ENCODE measurements at places on chromosomes 1 and 21.

DNA sequence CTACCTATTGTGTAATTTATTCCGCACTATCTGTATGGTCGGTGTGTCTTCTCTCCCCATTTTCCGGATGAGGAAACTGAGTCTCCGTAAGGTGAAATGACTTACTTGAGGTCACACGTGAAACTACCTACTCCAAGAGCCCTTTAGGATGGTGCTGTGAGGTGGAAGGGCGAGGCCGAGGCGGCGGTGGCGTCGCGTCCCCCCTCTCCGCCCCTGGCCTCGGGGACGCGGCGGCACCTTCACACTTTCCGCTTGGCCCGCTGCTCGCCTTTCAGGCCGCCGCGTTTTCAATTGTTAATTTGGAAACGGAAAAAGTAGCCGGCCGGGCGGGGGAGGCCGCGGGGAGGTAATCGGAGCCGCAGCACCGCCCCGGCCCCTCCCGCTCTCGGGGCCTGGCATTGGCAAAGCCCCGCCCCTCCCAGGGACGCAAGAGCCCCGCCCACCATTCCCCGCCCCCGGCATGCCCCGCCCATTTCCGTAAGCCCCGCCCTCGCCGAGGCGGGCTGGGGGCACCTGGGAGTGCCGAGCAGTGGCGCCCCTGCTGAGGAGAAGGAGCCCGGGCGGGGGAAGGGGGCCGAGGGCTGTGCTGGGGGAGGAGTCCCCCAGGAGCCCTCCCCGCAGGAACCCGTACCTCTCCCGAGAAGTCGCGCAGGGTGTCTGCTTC is 18.6 kb downstream of the KCNQ4 start:
- H3K27me3 ChIP-seq, result peaks cover 6% of the 10 kb centered on the region
- H3K4me3 ChIP-seq, result peak overlapping the region; percentile 63
- H3K27ac ChIP-seq, result no peak overlapping the region
- H3K36me3 ChIP-seq, result no peaks in the 10 kb centered on the region
- peak; percentile 57 for DNase-seq

- no peak overlapping the region for H3K4me3 ChIP-seq
- H3K36me3 ChIP-seq, result no peaks in the 10 kb centered on the region
- no peaks in the 10 kb centered on the region for H3K27me3 ChIP-seq
These were observed 56.9 kb downstream of the KRTAP19-8 start for GRCh38 chr21:30981403-30981802.

DNA sequence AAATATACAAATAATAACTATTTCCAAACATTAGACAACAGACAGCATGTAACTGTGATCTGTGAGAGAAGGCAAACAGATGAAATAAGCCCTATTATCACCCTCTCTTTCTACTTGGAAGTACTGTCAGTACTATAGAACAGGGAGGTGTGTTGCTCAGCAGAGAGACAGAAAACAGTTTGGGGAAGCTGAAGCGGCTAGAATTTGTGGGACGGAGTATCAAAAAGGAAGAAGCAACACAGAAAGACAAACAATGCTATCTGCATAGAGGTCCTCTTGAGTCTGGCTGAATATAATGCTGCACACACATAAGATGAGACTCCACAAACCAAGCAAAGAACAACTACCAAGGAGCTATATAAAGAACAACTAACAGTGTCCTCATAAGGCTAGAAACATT is 59.4 kb downstream of the ZZZ3 start:
- no peak overlapping the region for H3K27ac ChIP-seq
- peaks cover 11% of the 10 kb centered on the region for H3K36me3 ChIP-seq
- H3K4me1 ChIP-seq, result no peaks in the 10 kb centered on the region
- DNase-seq, result no peak
- no peak overlapping the region for H3K4me3 ChIP-seq

GRCh38 chr1:80994934-80995333 is 805.8 kb upstream of the ADGRL2 start:
- no peaks in the 10 kb centered on the region for H3K27me3 ChIP-seq
- H3K27ac ChIP-seq, result no peak overlapping the region
- DNase-seq, result no peak
- H3K4me1 ChIP-seq, result no peaks in the 10 kb centered on the region
- H3K36me3 ChIP-seq, result no peaks in the 10 kb centered on the region
- no peak overlapping the region for H3K4me3 ChIP-seq

DNA sequence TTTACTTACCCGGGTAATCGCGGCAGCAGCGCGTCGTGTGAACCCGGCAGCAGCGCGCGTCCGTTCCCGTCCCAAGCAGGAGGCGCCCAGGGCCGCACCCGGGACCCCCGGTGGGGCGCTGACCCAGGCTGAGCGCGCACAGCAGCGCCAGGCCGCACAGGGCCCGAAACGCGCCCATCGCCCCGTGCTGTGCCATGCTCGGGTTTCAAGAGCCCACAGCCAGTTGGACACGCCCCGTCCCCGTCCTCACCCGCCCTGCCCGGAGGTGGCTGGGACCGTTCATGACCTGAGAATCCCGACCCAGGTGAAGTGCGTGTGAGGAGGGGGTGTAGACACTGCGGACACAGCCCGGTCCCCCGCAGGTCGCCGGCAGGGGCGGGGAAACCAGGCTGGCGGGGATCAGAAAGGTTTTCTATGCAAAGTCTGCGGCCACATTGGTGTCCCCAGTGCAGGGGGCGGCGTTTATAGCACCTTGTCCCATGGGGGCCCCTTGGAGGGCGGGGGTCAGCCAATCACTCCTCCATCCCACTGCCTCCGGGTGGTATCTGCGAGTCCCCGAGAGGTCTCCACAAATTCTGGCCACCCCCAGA is at the start of gene TNFRSF18:
TNFRSF18 (minus strand) TSS at position 217 of the 590 bp plus-strand sequence; CDS start at position 196, 21 bp downstream.
- DNase-seq, result peak; percentile 18
- peaks cover 10% of the 10 kb centered on the region for H3K4me1 ChIP-seq
- no peak within 1 kb of the TSS for H3K4me3 ChIP-seq
- no peaks in the 10 kb centered on the region for H3K36me3 ChIP-seq
- peaks cover 6% of the 10 kb centered on the region for H3K27me3 ChIP-seq
- peak within 1 kb of the TSS; percentile 33 for H3K27ac ChIP-seq

GRCh38 chr1:214471458-214471857 is 79.9 kb downstream of the PTPN14 start:
- no peaks in the 10 kb centered on the region for H3K27me3 ChIP-seq
- no peaks in the 10 kb centered on the region for H3K36me3 ChIP-seq
- H3K4me3 ChIP-seq, result no peak overlapping the region
- H3K4me1 ChIP-seq, result no peaks in the 10 kb centered on the region

Measured in glutamatergic neuron (in vitro differentiated cells).